Left renal pelvis (tissue), 4 donors: ENCODE measurements at places on chromosomes 5 and 9. TPM values are rescaled to one million over a fixed set of nuclear protein-coding genes. Genes with fewer than 3 reads are reported as not detected.
A peak's percentile ranks its signal among the peaks of the same experiment; 100 is the strongest.

The IL4 gene
- polyA plus RNA-seq = not detected

The PCDHAC2 gene
- 0.96 TPM for polyA plus RNA-seq

The TTC16 gene
- polyA plus RNA-seq = 0.13 TPM

- DNase-seq = no peak
Observed at GRCh38 chr9:92360083-92360482, 34.3 kb downstream of the CENPP start.

DNA sequence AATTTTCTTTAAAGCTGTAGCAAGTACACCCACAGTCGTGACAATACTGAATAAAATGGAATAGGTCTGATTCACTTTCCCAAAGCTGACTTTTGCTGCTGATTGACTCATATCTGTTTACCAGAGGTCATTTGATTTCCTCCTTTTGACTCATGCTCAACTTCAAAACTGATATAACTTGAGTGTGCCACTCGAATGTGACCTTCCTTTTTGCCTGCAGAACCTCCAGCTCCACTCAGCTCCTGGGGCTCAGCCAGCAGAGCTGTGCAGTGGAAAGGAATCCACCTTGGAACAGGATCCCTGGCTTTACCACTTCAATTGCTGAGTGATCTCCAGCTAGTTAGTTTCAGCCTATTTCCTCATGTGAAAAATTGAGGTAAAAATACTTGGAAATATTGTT is 84.1 kb downstream of the FEM1C start:
- DNase-seq = no peak

DNA sequence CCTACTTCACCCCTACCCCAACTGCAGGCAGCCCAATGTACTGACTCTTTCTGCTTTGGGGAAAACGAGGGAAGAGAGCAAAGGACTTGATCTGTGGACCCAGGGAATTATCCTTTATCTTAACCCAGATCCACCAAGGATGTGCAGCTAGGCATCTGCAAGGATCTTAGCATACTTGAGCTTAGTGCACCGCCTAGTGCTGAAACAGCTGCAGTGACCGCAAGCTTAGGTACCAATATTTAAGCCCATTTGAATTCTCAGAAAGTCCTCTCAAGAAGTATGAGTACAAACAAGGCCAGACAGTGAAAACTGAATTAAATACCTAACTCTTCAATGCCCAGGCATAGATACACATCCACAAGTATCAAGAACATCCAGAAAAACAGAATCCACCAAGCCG is 576.7 kb upstream of the ADAMTS16 start:
- no peak for DNase-seq

- no peak for DNase-seq
Observed at GRCh38 chr9:116844621-116845020, 157.5 kb downstream of the TRIM32 start.

DNA sequence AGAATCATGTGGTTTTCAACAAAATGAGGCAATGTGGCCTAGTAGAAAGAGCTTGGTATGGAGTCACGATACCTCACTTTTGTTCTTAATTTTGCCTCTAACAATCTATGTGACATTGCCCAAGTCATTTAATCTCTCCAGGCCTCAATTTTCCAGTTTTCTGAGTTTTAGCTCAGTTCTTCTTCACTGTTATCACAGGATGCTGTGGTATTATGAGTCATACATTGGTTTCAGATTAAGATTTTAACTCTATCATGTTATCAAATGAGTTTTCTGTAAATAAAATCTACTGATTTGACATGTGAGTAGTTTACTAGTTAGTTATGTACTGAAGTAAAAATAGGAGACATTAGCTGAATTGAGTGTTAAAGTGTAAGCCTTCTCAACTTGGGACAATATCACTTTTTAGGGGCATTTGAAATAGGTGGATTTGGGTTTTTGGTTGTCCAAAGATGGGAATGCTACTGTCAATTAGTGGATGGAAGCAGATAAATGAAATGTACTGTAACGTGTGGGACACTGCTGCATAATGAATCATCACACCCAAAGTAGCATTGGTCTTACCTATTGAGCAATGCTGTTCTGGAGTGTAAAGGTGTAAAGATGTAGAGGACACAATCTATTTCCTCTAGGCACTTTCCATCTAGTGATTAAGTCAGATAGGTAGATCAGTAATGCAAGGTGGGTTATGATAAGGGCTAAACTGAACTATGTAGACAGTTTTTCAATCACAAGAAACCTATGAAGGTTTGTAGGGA is 73.3 kb downstream of the NNT start:
- no peak for DNase-seq

GRCh38 chr5:150567031-150567717 is 59.2 kb downstream of the NDST1 start:
- DNase-seq = no peak

GRCh38 chr5:142881076-142881783 is 111.1 kb downstream of the ARHGAP26 start:
- no peak for DNase-seq

- DNase-seq = no peak
Observed at GRCh38 chr9:2761424-2761823, 44.1 kb downstream of the KCNV2 start.

DNA sequence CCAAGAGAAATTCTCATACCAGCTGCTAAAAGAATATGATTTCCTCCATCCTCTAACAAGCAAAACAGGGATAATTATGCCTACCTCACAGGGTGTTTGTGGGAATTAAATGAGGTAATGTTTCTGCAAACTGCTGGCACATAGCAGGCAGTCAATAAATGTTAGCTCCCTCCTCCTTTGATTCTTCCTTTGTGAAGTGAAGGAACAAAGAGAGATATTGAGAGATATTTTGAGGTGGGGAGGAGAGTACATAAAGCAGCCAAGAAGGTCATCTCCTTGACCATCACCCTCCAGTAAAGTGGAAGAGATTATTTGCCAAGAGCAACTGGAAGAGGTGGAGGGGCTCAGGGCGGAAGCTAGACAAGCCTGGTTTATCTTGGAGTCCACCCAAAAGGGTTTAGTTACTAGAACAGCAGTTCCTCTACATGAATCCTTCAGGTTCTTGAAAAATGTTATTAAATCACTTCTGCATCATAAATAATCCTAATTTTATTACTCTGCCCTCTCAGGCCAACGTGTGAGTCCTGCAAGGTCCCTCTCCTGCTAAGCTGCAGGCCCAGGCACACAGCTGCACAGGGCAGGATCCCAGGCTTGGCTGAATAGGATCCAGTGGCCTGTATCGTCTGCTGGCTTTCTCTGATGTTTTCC is 35.0 kb upstream of the TLE1 start:
- peak; percentile 88 for DNase-seq
